ENCODE measurements at places on chromosomes 6 and 20.
A peak's percentile ranks its signal among the peaks of the same experiment; 100 is the strongest.

DNA sequence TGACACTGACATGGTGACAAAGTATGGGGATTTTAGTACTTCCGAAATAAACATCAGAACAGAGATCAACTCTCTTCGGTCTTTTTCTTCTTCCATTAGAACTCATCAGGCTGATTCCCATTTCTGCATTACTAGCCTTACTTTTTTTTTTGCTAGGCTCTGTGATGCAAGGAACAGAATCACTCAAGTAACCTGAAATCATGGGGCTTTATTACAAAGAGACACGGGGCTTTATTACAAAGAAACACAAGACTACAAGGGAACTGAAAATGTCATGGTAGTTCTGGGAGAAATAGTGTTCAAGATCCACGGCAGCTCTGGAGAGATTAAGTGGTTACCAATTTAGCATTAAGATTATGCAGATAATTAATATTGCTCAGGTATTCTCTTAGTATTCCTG lies 11.6 kb downstream of the SOX4 start:
- H3K27ac ChIP-seq: no peak overlapping the region
- no peaks in the 10 kb centered on the region for H3K4me1 ChIP-seq
- no peak for DNase-seq
- H3K27me3 ChIP-seq: no peaks in the 10 kb centered on the region

DNA sequence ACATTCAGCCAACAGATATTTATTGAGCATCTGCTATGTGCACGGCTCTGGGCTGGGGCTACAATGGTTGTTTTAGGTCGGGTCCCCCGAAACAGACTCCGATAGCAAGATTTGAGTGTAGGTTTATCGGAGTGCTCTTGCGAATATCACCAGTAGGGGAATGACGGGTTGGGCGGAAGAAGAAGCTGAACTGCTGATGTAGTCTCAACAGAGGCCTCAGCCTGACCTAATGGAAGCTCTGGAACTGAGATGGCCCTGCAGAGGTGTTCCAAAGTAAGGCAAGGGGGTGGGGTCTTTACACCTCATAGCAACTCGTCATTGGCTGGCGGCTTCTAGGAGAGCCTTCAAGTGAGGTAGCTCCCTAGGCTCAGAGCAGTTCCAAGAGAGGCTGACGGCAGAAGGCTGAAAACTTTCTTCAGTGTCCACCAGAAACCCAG lies 1.1 kb downstream of the L3MBTL1 start:
- H3K27ac ChIP-seq: no peak overlapping the region
- H3K27me3 ChIP-seq: peaks cover 22% of the 10 kb centered on the region
- DNase-seq: no peak
- H3K4me3 ChIP-seq: peak overlapping the region; percentile 63
- H3K36me3 ChIP-seq: no peaks in the 10 kb centered on the region
- peaks cover 7% of the 10 kb centered on the region for H3K4me1 ChIP-seq

- H3K36me3 ChIP-seq: no peaks in the 10 kb centered on the region
- peaks cover 19% of the 10 kb centered on the region for H3K4me1 ChIP-seq
- peak overlapping the region; percentile 95 for H3K27ac ChIP-seq
- peak overlapping the region; percentile 82 for H3K4me3 ChIP-seq
- no peaks in the 10 kb centered on the region for H3K27me3 ChIP-seq
Measured at GRCh38 chr6:4021854-4022695, 56.9 kb downstream of the FAM217A start.

DNA sequence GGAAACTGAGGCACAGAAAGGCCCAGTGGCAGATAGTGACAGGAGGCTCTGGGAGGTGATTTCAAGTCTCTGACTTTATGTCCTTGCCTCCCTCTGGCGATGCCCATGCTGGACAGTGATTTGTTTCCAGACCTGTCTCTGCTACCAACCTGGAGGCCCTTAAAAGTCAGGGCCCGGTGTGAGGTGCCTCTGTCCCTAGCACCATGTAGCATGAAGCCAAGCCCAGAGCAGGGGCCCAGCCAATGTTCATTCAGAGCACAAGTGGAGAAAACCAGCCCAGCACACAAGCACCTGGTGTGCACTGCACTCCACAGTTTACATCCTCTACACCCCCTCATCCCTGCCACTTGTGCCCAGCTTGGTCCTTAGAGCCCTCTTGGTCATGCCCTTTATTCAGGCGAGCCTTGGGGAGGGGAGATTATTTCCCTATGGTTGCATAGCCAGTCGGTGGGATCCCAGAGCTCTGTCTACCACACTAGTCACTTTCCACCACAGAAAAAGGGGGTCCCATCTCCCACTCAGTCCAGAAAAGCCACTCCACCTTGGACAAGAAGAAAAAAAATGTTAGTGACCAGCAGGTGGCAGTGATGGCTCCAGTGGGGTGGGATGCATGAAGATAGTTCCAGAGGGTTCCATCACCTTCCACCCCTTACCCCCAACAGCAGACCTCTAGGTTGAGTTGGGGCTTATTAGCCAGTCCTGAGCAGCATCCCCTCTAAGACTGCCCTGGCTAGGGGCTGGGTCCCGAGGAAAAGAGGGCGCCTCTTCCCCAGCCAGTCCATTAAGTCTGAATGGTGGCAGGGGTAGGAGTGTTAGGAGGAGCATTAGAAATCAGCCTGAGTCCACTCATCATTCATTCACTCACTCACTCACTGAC lies 30.9 kb downstream of the KIAA1755 start:
- no peak for DNase-seq
- H3K27ac ChIP-seq: no peak overlapping the region
- no peaks in the 10 kb centered on the region for H3K27me3 ChIP-seq
- H3K4me1 ChIP-seq: peaks cover 6% of the 10 kb centered on the region

DNA sequence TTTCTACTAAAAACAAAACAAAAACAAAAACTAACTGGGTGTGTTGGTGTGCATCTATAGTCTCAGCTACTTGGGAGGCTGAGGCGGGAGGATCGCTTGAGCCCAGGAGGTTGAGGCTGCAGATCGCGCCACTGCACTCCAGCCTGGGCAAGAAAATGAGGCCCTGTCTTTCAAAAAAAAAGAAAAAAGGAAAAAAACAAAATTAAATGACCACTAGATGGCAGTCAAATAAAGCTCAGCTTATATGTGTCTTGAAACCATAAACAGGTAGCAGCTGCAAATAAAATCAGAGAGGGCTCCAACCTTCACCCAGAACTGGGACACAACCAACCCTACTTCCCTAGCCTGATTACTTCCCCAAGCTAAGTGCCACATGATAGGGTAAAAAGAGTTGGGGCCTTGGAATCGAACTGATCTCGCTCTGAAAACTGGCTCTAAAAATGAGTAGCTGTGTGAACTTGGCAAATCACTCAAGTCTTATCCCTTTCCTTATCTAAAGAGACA lies 67.1 kb upstream of the ADGRF4 start:
- no peaks in the 10 kb centered on the region for H3K36me3 ChIP-seq
- no peaks in the 10 kb centered on the region for H3K4me1 ChIP-seq

DNA sequence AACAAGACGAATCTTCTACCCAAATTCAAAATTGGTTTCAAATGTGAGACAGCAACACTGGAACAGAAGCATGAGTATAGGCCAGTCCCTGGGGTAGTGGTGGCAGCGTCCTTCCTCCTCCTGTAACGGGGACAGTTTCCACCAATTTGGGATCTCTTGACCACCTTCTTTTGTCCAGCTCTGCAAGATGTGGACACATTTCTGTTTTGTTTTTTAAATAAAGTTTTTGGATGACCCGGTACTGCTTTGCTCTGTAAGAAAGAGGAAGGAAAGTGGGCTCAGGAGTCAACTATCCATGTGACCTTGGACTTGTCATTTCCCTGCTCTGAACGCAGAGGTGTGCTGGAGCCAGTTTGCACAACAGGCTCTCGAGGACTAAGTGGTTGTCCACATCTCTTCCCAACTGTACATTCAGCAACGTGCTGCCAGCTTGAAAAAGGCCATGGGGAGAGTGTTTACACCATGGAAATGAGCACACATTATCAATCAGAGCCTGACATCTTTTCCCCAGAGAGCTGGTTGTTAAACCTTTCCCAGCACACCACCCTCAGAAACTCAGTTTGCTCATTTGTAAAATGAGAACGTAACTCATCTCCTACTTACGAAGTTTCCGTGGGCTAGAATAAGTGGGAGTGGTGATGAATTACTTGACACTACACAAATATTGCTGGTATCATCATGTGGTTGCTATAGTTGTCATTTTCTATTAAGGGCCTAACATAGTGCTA lies 66.5 kb downstream of the ADTRP start:
- peaks cover 7% of the 10 kb centered on the region for H3K4me1 ChIP-seq
- peak; percentile 22 for DNase-seq
- no peaks in the 10 kb centered on the region for H3K36me3 ChIP-seq
- no peaks in the 10 kb centered on the region for H3K27me3 ChIP-seq
- H3K4me3 ChIP-seq: no peak overlapping the region
